ENCODE measurements at places on chromosomes 1 and 21.

- no peak for DNase-seq
These were observed 438.7 kb downstream of the PRDM2 start for GRCh38 chr1:14138687-14139086.

GRCh38 chr1:115545791-115546733, 95.7 kb upstream of the VANGL1 start:
- DNase-seq = peak; percentile 3

- DNase-seq = no peak
These were observed 40.1 kb upstream of the CXADR start for GRCh38 chr21:17472592-17473271.

DNA sequence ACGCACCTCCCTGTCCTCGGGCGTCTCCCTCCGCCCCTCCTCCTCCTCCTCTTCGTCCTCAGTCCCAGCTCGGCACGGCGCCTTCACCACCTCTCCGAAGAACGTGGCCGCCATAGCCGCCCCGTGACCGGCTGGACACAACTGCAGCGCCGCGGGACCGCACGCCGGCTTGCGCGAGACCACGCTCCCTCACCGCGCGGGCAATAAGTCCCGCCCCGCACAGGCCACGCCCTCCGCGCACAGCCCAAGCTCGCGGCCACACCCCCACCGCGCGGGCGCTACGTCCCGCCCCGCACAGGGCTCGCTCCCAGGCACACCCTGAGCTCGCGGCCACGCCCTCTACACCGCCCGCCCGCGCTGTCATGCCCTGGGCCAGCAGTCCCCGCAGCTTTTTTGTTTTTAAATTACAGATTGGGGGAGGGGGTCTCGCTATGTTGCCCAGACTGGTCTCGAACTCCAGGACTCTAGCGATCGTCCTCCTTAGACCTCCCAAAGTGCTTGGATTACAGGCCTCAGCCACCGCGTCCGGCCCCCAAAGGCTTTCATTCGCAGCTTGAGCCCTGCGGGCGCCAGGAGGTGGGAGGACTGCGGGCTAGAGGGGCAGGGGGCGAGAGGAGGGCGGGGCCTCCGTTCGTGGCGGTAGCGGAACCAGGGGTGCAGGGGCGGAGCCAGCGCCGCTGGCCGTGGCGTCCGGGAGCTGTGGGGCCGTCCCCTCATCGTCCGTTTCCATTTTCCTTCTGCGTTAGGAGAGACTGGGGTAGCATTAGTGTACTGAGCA, at the start of gene PSMG1:
Gene PSMG1, minus strand, starts transcription at position 180 of the 778 bp plus-strand sequence. Its CDS starts 66 bp downstream, at position 114.
- DNase-seq = peak; percentile 83

- no peak for DNase-seq
These were observed 291.6 kb downstream of the PLPP3 start for GRCh38 chr1:56287721-56288120.

GRCh38 chr1:222552882-222553281, 5.0 kb upstream of the HHIPL2 start:
- no peak for DNase-seq

DNA sequence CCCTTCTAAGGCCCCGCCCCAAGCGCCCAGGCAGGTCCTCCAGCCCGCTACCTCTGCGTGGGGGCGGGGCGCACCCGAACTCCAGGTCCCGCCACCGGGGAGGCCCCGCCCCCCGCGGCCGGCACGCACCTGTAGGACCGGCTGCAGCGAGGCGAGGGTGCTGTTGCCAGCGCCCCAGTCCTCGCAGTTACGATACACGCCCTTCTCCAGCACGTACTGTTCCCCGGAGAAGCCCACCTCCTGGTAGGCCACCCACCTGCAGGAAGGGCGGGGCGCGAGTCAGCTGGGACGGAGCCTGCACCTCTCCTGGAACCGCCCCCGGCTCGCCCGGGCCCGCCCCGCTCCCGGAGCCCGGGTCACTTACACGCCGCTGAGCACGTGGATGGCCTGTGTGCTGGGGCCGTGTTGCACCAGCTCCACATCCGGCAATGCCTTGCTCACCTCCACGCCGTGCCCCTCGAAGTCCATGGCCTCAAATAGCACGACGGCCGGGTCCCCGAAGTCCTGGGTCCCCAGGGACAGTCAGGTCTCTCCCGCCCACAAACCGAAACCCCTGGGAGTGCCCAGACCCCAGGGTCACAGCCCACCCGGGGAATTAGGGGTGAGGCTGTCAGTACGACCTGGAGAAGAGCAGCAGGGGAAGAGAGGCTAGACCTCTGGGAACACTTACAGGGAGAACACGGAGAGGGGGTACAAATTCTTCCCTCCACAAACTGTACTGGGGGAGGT, 17.3 kb downstream of the CRYBG2 start:
- DNase-seq = peak; percentile 81

- no peak for DNase-seq
These were observed 1.4 kb downstream of the ZBTB8A start for GRCh38 chr1:32540605-32541004.

- no peak for DNase-seq
These were observed 98.3 kb downstream of the PIGK start for GRCh38 chr1:77120950-77121349.

GRCh38 chr1:178310685-178311105, 186.1 kb downstream of the CLEC20A start:
- peak; percentile 53 for DNase-seq

- DNase-seq = no peak
These were observed 86.7 kb upstream of the PTBP2 start for GRCh38 chr1:96634883-96635282.

- no peak for DNase-seq
These were observed 170.5 kb downstream of the TTLL7 start for GRCh38 chr1:83828456-83828855.

DNA sequence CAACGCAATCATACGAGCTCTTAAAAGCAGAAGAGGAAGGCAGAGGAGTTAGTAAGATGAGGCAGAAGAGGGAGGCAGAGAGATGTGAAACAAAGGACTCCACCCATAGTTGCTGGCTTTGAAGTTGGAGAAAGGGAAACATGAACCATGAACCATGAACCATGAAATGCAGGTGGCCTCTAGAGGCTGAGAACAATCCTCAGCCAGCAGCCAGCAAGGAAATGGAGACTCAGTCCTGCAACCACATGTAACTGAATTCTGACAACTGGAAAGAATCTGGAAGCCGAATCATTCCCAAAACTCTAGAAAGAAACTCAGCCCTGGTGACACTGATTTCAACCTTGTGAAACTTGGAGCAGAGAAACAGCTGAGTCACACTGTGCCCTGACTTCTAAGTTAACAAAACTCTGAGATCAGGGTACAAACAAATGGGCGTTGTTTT, 10.1 kb downstream of the DIPK1A start:
- no peak for DNase-seq

GRCh38 chr1:164982545-164982944, 374.0 kb downstream of the LMX1A start:
- DNase-seq = no peak

DNA sequence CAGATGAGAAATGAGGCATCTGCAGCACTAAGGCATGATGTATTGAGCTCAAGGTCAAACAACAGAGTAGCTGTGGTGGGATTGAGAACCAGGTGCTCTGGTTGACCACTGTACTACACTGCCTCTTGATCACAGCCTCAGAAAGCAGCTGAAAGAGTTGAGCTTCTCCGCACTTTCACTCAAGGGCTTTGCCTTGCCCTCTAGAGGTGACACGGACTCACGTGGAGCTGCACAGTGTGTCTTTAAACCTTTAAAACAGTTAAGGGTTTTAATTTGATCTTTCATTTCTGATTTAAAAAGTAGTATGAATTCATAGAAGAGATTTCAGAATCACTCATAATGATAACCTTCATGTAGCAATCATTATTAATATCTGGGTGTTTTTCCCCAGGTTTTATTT, 132.5 kb downstream of the RWDD3 start:
- no peak for DNase-seq

DNA sequence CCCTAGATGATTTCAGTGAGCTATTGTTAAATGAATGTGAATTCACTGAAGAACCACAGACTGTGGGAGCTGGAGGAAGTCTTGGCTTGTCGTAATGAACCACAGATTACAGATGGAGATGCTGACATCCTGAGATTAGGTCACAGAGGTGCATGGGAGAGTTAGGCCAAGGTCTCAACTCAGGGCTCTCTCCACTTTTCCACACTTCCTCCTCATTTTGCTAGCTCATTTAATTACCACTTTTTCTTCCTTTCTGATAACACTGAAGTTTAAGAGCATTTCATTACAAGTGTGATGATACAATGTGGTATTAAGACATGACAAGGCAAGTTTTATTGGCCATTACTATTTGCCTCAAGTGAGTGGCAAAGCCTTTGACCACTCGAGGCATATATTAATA, 30.8 kb downstream of the ST6GALNAC3 start:
- DNase-seq = no peak

GRCh38 chr21:14585122-14585521, 39.0 kb upstream of the SAMSN1 start:
- no peak for DNase-seq

- no peak for DNase-seq
These were observed 60.2 kb upstream of the ID3 start for GRCh38 chr1:23619299-23620188.

- DNase-seq = no peak
These were observed 29.6 kb downstream of the EPS15 start for GRCh38 chr1:51489472-51489871.

DNA sequence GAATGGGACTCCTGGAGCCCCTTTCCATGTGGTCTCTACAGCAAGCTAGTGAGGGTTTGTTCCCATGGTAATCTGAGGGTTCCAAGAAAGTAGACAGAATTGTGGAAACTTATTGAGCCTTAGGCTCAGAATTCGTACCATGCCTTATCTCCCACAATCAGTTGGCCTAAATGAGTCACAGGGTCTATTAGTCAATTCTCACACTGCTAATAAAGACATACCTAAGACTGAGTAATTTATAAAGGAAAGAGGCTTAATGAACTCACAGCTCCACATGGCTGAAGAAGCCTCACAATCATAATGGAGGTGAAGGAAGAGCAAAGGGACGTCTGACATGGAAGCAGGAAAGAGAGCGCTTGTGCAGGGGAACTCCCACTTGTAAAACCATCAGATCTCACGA, 106.6 kb upstream of the CXADR start:
- no peak for DNase-seq

GRCh38 chr1:203630697-203631096, 4.1 kb downstream of the ATP2B4 start:
- no peak for DNase-seq

DNA sequence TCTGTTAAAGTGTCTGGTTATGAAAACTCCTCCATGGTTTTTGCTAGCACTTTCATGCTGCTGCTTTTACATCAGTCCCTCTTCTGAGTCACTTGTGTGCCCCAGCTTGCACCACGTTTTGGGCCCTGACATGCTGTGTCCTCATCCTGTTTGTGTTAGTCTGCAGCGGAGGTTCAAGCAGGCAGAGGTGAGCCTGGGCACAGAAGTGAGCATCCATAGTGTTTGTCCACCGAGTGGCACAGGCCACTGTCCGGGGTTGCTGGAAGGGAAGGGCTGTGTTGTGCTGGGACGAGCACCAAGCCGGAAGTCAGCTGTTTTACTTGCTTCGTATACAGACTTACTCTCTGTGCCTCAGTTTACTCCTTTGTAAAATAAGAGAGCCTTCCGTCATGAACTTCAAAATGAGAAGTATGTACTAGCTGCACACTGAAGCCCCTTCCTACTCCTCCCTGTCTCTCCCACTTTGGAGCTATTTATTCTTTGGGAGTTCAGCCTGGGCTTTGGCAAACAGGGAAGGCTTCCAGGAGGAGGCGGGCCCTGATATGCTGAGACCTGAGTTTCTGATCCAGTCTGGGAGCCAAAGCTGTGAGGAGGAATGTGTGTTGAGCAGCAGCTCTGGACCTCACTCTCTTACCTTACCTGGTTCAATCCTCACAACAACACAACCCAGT, 10.7 kb upstream of the LAPTM5 start:
- DNase-seq = no peak

- no peak for DNase-seq
These were observed 97.4 kb upstream of the ADGRL2 start for GRCh38 chr1:81703391-81703755.

GRCh38 chr1:26771643-26772321, 16.0 kb upstream of the PIGV start:
- no peak for DNase-seq

GRCh38 chr1:161197560-161198193, 1.2 kb downstream of the ADAMTS4 start:
- DNase-seq = no peak

DNA sequence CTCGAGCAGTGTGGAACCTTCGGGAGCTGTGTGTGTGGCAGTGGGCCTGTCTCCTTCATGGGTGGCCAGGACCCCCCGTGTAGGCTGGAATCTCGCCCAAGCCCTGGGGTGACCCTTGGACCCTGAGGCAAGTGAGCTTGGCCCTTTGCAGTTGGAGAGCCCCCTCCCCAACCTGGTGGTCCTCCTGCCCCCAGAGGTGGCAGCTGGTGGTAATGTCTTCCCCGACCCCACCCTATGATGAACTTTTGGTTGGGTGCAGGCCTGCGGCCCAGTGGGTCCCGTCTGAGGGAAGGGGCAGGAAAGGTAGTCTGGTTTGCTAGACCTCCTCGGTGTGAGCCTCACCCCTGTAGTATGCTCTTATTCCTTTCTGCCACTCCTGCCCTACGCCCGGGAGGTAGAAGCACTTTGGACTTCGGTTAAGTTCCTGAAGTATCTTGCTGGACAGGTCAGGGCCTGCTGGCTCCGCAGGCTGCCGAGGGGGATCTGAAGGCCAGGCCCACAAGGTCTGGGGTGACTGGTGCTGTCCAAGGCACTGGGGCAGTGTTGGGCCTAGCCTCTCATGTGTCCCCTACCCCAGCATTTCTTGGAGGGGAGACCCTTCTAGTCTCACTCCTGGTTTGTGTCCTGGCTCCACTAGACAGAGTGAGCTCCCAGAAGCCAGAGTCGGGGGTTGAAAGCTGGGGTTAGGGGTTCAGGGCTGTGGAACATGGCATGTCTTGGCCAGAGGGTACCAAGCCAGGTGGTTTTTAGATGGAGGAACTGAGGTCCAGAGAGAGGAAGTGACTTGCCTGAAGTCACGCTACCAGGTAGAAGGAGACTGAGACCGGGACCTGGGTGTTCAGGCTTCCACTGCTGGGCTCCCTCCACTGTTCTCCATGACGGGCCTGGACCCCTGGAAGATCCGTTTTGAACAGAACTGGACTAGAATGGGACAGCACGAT, 1.8 kb downstream of the ZNF362 start:
- no peak for DNase-seq

GRCh38 chr1:110221119-110221518, 11.0 kb downstream of the KCNC4 start:
- DNase-seq = no peak

DNA sequence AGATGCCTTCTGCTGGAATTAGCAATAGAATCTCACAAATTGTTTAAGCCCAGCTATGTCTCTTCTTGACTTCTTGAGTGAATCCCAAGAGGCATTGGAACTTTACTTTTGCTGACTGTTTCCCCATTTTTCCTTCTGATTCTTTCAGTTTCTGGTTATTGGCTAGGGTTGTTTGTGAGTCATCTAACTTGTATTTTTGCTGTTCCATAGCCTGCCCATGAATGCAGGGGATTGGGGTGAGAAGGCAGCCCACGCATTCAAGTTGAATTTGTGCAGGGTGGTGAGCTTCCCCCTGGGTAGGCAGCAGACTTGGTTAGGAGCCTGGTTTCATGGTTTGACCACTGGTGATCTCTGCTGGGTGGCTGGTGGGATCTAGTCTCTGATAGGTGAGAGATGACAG, 10.4 kb upstream of the KLF17 start:
- no peak for DNase-seq
